Activated CD4-positive, CD25-positive, alpha-beta regulatory T cell treated with anti-CD3 and anti-CD28 coated beads, Interleukin-2, amount 50 U/mL, for 16 hours (primary cell): ENCODE measurements at places on chromosomes 1 and 21.

DNA sequence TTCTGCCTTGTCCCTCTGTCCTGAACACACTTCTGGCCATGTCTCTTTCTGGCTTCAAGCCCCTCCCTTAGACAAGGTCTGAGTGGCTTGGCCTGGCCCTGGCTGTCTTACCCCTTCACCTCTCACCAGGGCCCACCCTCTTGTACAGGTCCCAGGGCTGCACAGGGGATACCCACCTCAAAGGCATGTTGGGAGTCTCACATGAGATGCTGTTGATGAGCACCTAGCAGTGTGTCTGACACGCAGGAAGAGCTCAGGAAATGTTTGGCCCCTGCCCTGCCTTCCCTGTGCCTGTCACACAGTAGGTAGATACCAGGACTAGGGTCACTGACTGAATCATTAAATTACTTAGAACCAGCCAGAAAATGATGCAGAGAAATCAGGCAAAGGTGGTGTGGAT, 16.6 kb downstream of the ZNF362 start:
- no peak for DNase-seq

GRCh38 chr1:165287781-165288180, 68.7 kb downstream of the LMX1A start:
- DNase-seq, result no peak

DNA sequence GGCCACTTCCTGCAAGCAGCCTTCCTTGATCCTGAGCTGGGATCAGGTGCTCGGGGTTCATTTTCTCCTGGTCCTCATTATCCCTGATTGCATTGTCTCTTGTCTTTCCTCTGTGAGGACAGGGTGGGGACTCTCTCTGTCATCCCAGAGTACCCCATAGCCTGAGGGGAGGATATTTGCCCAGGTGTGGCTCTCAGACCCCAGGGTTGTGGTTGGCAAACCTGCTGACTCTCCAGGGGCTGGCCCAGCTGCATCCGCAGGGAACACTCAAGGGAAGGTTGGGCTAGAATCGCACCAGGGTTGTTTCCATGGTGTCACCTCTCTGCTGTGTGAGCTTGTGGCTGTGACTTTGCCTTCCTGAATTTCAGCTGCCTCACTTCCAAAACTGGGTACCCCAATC, 276.8 kb upstream of the C1orf174 start:
- no peak for DNase-seq

DNA sequence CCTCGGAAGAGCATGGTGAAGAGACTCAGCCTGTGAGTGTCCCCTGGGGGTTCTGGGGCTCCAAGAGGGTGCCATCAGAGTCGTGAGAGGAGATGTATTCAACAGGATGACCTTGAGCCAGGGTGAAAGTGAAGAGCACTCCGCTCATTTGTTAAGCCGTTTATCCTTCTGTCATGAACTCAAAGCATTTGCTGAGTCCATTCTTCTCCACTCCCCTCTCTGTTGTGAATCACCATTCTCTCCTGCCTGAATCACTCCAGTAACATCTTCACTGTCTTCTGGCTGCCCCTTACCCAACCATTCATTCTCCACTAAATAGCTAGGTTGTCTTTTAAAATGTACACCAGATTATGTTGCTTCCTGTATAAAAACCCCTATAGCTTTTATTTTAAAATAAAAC, 102.2 kb downstream of the RGL1 start:
- DNase-seq, result no peak

GRCh38 chr21:17732306-17732705, 86.8 kb downstream of the C21orf91 start:
- DNase-seq, result no peak

DNA sequence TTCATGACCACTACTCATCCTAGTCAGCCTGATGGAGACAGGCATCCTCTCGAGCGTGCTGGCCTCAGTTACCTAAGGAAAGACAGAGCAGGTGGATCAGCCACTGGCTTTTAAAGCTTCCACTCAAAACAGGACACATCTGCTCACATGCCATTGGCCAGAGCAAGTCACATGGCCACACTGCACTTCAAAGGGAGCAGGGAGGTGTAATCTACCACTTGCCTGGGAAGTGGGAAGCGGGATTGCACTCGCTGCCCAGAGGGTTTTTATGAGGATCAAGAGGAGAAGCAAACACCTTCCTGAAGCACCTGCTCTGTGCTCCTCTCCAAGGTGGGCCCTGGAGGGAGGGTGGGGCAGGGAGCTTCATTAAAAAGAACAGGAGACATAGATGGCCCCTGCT, 108.0 kb downstream of the TAS1R2 start:
- no peak for DNase-seq

GRCh38 chr1:231930257-231930947, 303.8 kb downstream of the DISC1 start:
- DNase-seq, result no peak
